ENCODE measurements at places on chromosomes 12 and 14. TPM values are rescaled to one million over a fixed set of nuclear protein-coding genes. Genes with fewer than 3 reads are reported as not detected.

DNA sequence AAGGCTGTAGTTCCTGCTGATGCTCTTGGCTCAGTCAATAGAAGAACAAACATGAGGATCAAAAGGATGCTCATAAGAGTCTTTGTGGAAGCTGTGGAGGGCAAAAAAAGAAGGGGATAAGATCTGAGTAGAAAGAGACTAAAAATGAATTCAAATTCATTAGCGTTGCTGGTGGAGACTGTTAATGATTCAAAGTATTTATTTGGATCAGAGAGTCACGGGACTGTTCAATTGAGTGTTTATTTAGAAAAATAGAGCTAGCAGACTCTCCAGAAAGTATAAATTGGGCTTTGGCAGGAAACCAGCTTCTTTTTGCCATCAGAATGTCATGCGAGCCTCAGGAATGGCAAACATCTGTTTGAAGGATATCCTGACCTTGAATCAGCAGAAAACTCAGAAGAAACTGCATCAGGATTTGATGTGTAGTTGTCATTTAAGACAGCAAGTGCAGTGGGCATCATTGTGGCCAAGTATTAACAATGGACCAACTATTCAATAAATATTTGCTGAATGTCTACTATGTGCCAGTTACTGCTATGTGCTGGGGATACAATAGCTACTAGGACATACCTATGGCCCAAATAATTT lies 126.4 kb downstream of the TBC1D30 start:
- no peak for DNase-seq

DNA sequence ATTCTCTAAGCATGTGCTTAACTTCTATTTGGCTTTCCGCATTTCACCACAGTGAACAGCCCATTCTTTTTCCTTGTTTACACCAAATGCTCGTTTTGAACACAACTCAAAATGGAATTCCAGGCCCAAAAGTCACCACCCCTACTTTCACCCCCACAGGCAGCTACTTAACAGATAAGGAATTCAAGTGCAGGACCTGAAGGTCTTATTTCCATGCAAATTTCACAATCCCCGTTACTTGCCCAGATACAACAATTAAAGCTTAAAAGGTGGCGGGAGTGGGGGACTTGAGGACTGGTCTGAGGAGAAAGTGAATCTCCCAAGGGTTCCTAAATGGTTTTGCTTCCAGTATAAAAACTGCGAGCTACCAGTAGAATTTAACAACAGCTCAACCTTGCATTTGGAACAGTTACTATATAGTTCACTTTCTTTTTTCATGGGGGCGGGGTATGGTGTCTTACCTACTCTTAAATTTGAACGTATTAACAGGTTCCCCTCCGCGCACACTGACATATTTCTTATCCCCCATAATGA lies 3.7 kb downstream of the USP44 start:
- DNase-seq = peak; percentile 0

DNA sequence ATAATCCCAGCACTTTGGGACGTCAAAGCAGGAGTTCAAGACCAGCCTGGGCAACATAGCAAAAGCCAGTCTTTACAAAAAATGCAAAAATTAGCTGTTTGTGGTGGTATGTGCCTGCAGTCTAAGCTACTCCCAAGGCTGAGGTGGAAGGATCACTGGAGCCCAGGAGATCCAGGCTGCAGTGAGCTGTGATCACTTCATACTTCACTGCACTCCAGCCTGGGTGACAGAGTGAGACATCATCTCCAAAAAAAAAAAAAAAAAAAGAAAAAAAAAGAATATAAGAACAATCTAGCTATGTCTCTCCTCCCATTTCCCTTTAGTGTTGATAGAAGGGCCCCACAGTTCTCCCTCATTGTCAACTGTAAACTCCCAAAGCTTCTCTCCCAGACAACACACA lies 3.5 kb upstream of the BCAT1 start:
- no peak for DNase-seq

GRCh38 chr14:56797569-56798446 lies 12.5 kb downstream of the OTX2 start:
- no peak for DNase-seq

DNA sequence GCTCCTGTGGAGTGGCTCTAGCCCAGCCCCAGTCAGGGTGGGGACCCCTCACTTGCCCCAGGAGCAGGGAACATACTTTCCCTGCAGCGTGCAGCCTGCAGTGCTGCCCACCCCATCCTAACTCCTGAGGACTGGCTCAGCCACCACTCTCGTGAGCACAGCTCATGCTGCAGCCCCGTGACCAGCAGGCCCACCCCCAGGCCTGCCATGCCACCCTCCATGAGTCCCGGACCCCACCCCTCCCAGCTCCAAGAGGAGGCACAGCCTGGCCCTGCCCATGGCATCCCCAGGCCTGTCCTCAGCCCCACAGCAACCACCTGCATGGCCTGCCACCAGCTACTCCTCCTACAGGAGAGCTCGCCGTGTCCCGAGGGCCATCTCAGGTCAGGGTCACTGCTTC lies 3.9 kb upstream of the JAG2 start:
- no peak for DNase-seq

DNA sequence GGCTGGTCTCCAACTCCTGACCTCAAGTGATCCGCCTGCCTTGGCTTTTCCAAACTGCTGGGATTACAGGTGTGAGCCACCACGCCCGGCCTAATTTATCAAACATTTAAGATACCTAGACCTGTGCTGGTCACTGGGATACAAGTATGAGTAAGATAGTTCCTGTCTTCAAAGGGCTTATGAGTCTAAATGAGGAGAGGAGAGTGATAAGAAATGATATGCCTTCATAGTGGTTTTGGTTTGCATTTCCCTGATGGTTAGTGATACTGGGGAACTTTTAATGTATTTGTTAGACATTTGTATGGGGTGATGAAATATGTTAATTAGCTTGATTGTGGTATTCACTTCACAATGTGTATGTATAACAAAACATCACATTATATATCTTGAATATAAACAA lies 21.2 kb downstream of the TMED10 start:
- no peak for DNase-seq

- DNase-seq = no peak
Observed at GRCh38 chr14:103100281-103101121, 6.0 kb downstream of the EXOC3L4 start.

Gene PLEKHH1
- total RNA-seq = 0.13 TPM

Gene KRT72
- not detected for total RNA-seq

Gene FOXN4
- not detected for total RNA-seq
